Erythroblast (primary cell): ENCODE measurements at places on chromosomes 2 and 18.

DNA sequence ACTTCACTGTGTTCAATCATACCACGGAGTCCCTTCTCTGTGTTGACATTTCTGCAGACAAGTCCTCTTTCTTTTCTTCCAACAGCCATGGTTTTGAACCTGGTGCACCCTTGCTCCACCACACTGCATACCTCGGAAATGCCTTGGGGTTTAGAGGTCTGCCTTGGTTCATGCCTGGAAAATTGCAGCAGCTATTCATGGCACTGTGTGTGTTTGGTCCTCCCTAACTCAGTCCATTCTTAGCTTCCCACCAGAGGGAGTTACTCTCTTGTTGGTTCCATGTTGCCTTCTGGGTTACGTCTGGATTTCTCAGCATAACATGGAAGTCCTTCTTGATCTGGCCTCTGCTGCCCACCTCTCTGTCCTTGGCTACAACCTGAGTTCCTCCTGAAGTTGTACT is 206.0 kb downstream of the FHOD3 start:
- DNase-seq = no peak

DNA sequence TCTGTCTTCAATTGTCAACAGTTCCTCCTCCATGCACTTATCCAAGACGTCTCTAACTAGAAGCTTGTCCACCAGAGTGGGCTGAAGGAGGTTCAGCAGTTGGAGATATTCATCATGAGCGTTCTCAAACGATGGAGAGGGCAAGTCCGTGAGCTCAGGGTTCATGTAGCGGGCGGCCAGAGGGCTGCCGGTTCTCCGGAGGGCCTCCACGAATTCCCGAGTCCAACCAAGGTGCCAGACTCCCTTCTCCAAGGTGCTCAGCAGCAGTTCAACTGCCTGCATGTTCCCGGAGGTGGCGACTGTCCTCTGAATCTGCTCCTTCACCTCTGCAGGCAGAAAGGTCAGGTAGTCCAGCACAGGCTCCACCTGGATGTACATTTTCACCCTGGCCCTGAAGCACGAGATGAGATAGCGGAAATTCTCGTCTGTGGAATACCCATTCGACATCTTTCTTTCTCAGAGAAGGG is 590 bp downstream of the IFIH1 start:
- peak; percentile 71 for DNase-seq

- no peak for DNase-seq
Measured at GRCh38 chr2:109497911-109498870, 115.6 kb downstream of the SEPTIN10 start.

- no peak for DNase-seq
Measured at GRCh38 chr2:175055993-175056392, 50.8 kb upstream of the CHN1 start.

DNA sequence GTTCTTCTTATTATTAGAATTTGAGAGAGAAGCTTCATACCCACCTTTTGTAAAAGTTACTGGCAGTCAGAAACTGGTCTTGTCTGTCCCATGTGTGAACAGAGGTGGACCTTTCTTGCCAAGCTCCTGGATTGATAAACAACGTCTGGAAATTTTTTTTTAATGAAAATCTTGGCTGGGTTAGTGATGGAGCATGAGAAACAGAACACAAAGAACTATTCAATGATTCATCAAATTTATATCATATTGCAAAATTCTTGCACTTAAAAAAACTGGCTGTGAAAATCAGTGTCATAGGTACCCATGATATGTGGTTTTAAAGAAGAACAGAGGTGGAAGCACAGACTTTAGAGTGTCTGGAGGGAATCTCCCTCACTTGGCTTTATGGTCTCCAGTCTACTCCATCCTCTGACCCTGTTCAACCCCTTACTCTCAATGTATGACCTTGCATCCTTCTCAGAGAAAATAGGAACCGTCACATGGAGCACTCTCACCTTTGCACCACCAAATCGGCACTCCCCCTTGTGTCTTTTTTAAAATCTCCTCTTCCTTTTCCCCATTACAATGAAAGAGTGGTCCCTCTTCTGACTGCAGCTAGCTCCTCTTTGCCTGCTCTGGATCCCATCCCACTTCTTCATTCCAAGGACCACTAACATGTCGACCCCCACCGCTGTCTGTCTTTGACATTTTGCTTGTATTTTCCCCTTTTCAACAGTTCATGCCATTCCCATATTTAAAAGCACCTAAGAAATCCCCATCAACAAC is 58.2 kb downstream of the COPS8 start:
- no peak for DNase-seq

GRCh38 chr2:188766471-188766856 is 207.7 kb upstream of the COL3A1 start:
- no peak for DNase-seq

DNA sequence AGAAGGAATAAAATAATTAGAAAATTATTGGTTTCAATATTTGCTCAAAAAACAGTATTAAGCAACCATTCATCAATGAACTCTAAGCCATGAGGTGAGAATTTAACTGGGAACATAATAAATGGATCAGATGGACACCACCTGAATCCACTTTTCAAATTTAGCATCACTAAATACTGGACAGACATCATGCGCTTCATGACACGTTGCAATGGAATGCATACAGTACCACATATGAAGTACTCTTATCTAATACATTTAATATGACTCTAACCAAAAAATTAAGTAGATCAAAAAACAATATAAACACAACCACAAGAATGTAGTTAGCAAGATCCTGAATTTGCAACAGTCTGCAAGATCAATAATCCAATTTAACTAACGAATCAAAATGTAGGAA is 76.6 kb downstream of the COBLL1 start:
- DNase-seq = no peak

- no peak for DNase-seq
Measured at GRCh38 chr2:167756446-167756845, 490.9 kb downstream of the STK39 start.

DNA sequence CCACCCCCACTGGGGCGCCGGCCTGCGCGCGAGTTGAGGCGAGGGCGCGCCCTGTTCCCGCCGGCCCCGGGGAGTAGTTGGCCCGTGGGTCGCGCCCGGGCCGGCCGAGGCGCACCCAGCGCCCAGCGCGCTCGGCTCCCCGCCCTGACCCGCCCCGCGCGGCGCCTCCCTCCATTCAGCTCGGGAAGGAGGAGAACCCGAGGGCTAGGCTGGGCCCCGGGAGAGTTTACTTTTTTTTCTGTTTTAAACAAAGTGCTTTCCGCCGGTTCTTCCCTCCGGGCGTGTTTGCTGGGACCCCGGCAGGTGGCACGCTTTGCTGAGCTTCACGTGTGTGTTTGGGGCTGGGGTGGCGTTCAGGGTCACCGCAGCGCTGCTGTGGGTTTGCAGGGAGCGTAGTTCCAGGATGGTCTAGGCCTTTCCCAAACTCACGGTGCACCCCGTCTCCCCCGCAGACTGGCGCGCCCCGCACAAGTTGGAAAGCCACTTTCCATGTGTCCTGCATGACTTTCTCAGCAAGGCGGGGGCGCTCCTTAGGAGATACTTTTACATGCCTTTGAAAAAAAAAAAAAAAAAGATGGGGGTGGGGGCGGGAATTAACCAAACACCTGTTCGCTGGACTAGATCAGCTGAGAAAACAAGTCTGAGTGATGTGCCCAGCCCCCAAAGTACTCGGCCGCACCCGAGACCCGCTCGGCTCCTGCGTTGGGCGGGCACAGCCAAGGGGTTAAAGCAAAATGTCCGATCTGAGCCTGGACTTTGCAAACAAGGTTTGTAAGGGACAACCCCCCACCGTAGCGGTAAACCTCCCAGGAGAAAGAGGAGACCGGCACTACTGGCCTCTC is 825 bp downstream of the ITGA6 start:
- peak; percentile 21 for DNase-seq

DNA sequence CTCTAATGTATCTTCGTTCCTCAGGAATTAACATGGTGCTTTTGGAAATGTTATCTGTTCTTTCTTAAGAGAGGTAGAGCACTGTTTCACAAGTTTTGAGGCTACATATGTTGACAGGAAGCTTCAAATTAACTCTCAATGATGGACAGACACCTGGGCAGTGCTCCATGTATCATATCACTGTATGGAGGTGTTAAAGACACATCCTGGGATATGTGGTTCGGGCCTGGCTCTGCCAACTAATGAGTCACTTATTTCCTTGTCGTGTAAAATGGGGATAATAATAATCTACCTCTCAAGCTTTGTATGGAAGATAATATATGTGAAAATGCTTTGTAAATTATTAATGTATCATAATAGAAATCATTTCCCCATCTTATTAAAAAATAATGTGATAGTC is 90.2 kb downstream of the PARD3B start:
- no peak for DNase-seq

DNA sequence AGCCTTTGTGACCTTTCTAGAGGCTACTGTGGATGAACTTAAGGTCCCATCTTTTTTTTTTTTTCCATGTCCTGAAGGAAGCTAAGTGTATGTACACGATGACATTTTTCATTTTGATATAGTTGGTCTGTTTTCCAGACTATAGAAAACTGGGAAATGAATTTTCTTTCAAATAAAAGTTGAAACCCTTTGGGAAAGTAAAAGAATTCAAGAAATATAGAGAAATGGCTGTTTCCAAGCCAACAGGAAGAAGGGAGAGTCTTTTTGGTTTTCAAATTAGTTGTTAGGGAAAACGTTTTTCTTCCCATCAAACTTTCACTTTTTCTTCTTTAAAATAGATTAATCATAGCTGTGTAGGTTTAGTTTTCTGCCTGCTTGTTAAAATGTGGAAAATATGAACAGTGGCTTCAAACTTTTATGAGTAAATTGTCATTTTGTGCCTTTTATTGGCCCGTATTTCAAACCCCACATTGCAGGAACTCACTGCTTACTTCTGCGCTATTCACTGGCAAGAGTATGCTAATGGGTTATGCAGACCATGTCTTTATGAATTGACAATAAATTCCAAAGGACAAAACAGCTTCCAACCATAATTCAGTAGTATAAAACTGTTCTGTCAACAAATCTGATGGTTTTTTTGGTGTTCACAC is 27.7 kb upstream of the LYPD1 start:
- no peak for DNase-seq

- no peak for DNase-seq
Measured at GRCh38 chr2:144030791-144031190, 489.1 kb downstream of the ZEB2 start.

DNA sequence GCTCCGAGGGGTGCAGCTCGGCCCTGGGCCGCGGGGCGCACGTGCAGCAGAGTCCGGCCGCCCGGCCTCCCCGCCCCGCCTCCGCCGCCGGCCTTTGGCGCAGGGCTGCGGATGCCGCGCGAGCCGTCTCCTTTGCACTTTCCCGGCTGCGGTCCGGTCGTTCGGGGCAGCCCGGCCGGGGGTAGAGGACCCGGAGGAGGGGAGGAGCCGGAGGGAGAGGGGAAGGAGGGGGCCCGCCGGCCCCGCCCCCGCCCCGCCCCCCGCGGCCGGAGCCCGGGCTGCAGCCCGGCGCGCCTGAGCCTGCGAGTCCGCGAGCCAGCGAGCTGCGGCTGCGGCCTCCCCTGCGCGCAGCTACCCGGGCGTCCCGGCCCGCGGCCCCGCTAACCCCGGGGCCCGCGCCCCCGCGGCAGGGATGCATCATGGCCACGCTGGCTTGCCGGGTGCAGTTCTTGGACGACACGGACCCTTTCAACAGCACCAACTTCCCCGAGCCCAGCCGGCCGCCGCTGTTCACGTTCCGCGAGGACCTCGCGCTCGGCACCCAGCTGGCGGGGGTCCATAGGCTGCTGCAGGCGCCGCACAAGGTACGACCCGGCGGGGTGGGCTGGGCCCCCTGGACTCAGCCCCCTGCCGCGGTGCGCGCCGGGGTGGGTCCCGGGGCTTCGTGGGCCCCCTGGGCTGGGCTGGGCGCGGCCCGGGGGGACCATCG is at the start of gene FHOD3:
Gene FHOD3, plus strand, starts transcription at position 297 of the 709 bp plus-strand sequence. Its CDS starts 123 bp downstream, at position 420.
- DNase-seq = no peak

DNA sequence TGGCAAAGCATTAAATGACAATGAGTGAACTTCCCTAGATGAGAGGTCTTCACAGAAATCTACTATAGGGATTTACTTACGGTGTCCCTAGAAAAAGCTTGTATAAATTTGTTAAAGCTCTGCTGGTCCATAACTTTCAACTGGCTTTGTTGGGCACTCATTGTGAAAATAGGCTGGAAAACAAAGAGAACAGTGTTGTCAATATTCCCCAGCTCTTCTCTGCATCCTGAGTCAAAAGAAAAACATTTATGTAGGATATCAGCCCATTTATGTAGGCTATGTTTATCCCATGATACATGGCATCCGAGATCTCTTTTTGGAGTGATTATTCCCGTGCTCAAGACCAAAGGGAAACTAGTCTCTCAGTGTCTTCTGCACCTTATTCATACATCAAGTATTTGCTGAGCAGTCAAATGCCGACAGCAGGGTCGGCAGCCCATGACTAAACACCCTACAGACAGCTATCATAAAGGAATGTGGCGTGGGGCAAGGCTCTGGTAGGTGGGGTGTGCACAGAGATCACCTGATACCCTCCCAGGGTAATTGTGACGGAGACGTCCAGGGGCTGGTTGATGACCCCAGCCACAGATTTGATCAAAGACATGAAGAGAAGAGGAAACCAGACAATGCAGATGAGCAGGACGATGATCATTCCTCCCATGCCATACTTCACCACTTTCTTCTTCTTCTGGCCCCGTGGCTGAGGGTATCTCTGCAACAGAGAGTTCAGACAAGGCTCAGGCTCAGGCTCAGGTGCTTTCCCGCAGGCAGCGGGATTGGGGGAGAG is 155.9 kb downstream of the NAPG start:
- DNase-seq = no peak

DNA sequence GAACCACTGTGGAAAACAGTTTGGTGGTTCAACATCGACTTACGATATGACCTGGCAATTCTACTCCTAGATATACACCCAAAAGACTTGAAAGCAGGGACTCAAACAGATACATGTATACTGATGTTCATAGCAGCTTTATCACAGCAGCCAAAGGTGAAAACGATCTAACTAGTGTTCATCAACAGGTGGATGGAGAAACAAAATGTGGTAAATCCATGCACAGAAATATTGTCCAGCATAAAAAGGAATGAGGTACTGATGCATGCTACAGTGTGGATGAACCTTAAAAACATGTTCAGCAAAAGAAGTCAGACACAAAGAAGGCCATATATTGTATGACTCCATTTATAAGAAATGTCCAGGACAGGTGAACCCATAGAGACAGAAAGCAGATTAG is 36.3 kb downstream of the MRO start:
- DNase-seq = no peak

DNA sequence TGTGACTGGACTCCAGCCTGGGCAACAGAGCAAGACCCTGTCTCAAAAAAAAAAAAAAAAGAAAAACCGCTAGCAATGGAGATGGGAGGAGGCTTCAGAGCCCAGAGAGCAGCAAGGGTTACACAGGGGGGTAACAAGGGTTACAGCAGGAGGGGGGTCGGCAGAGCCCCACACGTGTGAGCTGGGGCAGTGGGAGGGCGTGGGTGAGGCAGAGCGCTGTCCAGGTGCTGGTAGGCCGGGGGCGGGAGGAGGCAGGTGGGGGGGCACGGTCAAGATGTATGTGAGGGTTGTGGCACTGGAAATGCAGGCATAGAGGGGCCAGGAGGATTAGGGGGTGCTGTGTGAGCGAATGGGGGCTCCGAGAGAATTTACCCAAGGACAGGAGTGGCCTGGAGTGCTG is 3.4 kb downstream of the MZT2B start:
- DNase-seq = no peak

- DNase-seq = no peak
Measured at GRCh38 chr2:213248637-213249036, 35.6 kb upstream of the SPAG16 start.
